Fibroblast of skin of left biceps (primary cell): ENCODE measurements at places on chromosomes 16 and 17.

DNA sequence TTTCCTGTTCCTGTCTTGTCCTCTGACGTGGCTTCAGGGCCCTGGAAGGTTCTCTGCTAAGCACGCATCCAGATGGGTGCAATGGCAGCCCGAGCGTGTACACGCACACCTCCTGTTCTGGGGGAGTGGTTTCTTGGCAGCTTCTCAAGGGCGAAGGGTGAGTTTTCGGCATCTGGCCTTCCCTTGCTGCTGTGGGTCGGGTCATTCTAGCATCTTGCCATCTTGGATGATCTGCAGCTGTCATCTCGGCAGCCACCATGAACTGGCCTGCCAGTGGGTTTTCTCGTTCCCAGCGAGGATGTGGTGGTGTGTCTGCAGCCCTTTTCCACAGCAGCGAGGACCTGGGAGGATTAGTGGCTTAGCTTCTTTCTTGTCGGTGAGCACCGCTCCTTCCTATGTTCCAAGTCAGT lies 10.6 kb downstream of the MSI2 start:
- DNase-seq, result no peak

DNA sequence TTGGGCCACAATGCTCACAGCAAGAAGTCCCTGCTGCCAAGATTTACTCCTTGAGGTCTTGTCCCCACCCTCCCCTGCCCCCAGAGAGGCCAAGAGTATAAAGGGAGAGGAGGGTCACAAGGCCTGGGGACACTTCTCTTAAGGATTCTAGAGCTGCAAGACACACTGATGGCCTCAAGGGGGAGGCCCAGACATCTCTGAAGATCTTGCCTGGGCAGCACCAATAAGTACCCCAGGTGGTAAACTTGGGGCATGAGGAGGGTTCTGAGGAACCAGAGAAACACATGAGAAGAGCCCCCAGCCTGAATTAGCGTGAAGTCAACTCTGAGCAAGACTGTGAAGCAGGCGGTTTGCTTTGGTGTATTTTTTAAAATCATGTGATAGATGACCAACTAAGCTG lies 26.8 kb upstream of the MTMR4 start:
- DNase-seq, result no peak

DNA sequence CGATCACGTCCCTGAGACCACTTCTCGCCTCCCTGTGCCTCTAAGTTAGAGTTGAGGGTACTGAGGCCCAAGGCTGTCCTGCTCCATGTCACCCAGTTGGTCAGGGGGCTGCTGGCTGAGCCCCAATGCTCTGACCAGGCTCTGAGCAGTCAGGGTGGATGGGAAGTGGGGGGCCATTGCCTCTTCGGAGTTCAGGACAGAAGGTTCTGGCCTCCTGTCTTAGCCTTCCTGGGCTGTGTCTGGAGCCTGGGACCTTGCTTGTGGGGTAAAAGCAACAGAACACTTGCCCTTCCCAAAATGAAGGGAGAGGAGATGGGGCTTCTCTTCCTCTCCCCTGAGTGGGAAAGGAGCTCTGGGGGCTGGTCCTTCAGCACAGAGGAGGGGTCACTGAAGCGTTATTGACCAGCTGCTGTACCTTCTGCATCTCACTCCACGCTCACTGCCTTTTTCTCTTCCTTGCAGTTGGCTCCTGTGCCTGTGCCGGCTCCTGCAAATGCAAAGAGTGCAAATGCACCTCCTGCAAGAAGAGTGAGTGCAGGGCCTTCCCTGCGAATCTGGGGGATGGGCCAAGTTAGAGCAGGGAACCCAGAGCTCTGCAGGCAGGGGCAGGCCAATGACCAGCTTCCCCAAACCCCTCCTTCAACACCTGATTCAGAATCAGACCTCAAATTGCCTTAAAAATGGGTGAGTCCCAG lies 580 bp downstream of the MT1X start:
- no peak for DNase-seq

GRCh38 chr16:50153596-50154419 lies 702 bp downstream of the TENT4B start:
- DNase-seq, result no peak

- DNase-seq, result no peak
These were observed 60.5 kb upstream of the NLK start for GRCh38 chr17:27981978-27982377.

GRCh38 chr17:46851029-46851741 lies at the start of gene WNT9B:
Gene WNT9B, plus strand, starts transcription at chr17:46851583. Its CDS starts 56 bp downstream, at chr17:46851639.
- no peak for DNase-seq

DNA sequence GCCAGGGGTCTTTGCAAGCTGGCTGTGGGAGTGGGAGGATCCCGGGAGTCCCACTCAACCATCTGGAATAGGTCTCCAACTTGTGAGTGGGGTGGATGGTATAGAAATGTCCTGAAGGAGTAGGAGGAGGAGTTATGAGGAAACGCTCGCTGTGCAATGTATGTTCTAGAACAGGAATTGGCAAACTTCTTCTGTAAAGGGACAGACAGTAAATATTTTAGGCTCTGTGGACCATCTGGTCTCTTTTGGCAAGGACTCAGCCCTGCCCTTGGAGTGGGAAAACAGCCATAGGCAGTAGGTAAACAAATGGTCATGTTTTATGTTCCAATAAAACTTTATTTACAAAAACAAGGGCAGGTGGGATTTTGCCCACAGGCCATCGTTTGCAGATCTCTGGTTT lies 149.2 kb downstream of the NPIPB5 start:
- no peak for DNase-seq

- DNase-seq, result no peak
These were observed 2.4 kb downstream of the HLF start for GRCh38 chr17:55266958-55267688.
